ENCODE measurements at places on chromosomes 2 and 18.

- DNase-seq = no peak
These were observed 354.6 kb upstream of the SETBP1 start for GRCh38 chr18:44325903-44326635.

GRCh38 chr2:220419647-220420046, 792.2 kb downstream of the SLC4A3 start:
- DNase-seq = peak; percentile 5

DNA sequence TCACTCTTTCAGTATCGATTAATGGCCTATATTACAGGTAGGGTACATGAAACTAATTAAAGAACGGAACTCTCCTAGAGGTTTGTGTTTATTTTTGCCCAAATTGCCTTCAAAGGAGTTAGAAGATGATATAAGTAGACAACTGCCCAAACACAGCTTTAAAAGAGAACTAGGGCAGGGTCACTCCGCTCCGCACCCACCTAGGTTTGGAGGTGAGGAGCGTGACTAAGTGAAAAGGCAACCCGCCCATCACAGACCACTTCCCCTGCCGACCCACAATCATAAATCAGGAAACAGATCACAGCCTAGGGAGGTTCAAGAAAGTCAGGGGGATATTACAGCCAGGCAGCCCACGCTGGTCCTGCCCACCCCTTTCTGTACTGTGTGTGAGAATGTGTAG, 166.7 kb downstream of the C1D start:
- DNase-seq = no peak

DNA sequence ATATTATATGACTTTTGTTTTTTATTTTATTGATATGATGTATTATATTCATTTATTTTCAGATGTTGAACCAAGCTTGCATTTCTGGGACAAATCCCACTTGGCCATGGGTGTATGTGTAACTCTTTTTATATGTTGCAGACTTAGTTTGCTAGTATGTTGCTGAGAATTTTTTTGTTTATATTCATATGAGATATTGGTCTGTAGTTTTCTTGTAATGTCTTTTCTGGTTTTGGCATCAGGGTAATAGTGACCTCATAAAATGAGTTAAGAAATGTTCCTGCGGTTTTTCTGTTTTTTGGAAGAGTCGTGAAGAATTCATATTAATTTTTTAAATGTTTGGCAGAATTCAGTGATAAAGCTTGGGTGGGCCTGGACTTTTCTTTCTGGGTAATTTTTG, 88.7 kb downstream of the ASB1 start:
- no peak for DNase-seq

DNA sequence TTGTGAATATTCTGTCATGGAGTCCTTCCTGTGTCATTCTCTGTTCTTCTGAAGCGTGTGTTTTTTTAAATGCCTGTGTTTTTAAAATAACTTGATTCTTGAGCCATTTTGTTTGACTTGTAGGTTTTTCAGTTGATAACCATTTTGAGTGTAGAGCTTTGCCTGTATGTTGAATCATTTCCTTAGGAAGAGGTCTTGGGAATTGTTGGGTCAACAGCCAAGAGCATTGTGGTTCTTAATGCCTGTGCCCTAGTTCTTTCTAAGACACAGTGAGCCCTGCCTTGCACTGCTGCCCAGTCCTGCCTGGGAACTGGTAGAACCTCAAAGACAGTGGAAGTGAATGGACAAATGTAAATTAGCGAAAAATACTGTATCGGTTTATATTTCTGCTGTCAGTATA, 25.9 kb downstream of the RAB12 start:
- DNase-seq = no peak

DNA sequence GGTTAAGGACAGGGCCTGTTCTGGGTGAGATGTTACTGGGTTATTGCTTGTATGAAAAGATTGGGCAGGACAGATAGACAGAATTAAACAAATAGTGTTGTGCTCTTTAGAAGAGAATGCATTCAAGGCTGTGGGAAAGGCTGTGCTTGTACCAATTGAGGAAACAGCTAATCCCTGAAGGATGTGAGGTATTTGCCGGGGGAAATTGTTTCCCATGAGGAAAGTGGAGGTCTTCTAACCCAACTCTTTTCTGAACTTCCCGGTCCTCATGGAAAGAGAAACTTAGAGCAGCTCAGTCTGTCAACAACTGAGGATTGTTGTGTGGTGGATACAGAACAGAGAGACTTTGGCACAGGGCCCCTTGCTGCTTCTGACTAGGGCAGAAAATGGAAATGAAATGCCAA, 9.5 kb downstream of the SLC1A4 start:
- no peak for DNase-seq

GRCh38 chr2:208294482-208295024, 28.5 kb downstream of the PIKFYVE start:
- DNase-seq = no peak

GRCh38 chr2:67548317-67549201, 151.4 kb downstream of the ETAA1 start:
- DNase-seq = no peak

DNA sequence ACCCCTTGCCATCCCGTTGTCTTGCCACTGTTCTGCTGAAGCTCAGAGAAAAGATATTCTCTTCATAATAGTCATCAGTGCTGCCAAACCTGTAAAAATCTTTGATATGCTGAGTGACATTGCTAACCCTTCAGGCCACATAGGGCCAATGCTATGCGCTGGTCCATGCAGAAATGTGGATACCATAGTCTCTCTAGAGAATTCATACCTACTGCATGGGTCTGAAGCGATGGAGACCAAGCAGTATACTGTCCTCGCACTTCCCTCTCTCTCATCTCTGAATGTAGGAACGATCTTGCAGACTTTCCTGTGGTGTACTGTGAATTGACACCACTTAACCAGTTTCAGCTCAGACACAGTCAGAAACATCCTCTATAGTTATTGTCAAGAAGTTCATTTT, 17.9 kb upstream of the ANKRD44 start:
- no peak for DNase-seq

- DNase-seq = no peak
These were observed 78.5 kb upstream of the SNTG2 start for GRCh38 chr2:871926-872680.

DNA sequence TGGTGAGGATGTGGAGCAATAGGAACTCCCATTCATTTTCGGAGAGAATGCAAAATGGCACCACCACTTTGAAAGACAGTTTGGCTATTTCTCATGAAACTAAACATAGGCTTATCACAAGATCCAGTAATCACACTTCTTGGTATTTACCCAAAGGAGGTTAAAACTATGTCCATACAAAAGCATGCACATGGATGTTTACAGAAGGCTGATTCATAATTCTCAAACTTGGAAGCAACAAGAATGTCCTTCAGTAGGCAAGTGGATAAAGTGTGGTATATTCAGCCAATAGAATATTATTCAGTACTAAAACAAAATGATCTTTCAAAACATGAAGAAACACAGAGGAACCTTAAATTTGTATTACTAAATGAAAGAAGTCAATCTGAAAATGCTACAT, 440.6 kb downstream of the FBXO15 start:
- DNase-seq = no peak

DNA sequence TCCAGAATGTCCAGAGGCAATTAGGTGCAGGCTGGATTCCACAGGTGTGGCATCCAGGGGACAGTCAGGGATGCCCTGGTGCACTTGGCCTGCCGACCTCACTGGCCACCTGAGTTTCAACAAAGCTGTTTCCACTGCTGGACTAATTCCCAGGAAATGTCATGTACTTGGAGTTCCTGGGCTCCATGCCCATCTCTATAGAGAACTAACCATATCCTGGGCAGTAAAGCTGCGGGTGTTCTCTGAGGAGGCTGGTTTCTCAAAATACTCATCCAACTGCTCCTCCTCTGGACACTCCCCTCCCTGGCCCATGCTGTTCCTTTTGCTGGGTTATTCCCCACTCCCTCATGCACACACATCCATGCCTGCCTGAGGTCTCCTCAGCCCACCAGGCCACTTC, 161.9 kb upstream of the SKOR2 start:
- DNase-seq = no peak

DNA sequence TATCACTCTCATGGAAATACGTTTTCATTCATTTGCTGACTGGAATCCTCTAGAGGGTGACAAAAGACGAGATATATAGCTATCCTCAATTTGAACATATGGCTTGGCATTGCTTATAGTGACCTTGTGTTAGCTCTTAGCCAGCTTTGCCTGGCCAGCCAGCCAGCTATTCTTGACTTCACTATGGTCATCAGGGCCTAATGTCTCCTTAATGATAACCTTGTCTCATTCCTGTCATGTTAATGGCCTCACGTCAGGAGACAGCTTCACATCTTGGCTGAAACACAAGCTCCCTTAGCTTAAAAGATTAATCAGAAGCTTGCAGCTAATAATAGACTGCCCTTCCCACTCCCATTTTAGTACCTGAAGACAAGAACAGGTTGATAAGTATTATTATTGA, 1517.5 kb upstream of the PIK3C3 start:
- DNase-seq = no peak

DNA sequence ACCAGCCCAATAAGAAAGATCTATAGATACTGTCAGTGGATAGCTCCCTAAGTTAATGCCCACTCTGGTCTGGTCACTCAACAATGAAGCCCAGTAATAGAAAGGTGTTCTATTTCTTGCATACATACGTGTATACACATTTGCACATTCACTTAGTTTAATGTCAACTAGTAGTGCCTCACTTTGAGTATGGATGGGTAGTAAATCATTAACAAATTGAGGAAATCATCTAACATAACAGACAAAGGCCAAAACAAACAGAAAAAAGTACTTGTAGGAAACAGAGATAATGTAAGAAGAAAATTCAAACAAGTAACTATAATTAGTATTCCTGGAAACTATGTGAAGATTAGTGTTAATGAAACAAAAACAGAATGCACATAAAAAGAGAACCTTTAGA, 13.3 kb upstream of the CCDC195 start:
- DNase-seq = no peak

- no peak for DNase-seq
These were observed 1.5 kb downstream of the MMADHC start for GRCh38 chr2:149586063-149586462.

DNA sequence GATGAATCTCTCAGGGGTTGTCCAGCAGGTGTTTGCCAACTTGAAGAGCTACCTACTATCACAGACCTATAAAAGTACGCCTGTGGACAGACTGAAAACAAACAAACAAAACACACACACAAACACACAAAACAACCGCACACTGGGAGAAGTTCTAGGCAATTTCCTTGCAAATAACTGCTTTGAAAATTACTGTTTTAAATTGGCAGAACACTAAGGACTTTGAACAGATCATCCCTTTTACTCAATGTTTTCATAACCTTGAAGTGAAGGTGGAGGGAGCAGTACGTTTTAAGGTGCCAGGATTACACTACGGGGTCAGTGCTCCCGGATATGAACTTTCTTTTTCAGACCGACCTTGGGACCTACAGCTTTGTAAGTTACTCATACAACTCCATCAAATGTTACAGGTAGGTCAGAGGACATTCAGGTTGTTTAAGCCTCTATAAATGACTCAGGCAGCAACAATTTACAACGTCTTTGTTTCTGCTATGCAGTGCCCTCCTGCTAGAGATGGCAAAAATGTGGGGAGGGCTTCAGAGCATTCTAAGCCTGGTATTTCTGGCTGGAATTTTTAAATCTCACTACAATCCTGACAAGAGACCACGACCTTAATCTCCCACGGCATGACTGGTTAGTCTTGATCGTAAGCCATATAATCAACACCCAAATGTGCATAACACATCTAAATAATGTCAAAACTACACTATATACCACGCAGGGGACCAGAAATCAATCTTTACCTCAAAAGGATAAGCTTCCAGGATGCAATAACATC, 1.4 kb upstream of the SLC20A1 start:
- peak; percentile 47 for DNase-seq

DNA sequence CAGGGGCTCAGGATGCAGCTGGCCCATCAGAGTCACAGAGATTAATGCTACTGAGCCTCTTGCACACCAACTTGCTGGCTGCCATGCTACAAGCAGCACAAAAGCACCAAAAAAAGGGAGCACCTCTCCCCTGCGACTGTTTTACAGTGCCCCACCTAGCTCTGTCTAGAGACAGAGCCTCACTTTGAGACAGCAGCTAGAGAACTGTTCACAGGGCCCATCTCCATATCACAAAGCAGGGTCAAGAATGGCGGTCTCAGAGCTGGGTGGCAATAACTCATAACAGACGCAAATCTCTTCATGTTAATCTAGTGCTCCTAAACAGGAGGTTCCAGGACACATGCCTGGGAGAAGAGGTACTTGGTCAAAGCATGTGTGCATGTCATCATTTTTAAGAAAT, 953.0 kb downstream of the DCDC2C start:
- no peak for DNase-seq

- no peak for DNase-seq
These were observed 29.6 kb upstream of the SLC30A6 start for GRCh38 chr2:32136097-32136496.

- peak; percentile 8 for DNase-seq
These were observed 40.1 kb upstream of the GRB14 start for GRCh38 chr2:164661349-164661748.

GRCh38 chr18:63407734-63408133, 14.5 kb downstream of the VPS4B start:
- DNase-seq = no peak

DNA sequence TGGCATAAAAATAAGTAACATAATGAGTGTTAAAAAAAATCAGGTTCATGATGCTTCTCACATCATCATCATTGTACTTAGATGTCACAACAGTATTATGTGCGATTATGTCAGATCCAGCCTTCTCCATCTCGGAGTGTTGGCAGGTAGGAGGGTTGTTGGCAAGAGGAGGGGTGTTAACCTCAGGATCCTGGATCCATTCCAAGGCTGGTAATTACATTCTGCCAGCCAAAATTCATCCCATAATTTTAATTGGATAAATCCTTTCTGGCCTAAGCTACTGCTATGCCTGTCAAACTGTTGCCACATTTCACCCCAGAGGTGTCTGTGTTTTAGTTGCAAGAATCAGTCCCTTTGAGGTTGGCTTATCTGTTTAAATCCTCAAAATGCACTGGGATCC, 891 bp upstream of the FTCDNL1 start:
- DNase-seq = no peak

DNA sequence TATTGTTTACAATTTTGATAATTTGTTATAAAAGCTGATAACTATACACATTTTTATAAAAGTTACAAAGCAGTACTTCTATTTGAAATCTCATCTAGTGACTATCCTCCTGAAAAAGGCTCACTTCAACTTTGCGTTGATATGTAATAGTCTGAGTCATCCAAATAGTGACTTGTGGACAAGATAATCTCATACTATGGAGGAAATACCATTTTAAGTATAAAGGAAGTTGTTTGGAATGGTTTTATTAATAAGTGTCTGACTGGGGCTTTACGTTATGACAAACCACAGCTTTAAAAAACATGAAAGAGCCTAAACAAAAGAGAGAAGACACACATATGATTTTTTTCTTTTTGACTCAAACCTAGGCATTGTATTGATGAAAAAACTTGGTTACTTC, 272.3 kb upstream of the COL3A1 start:
- peak; percentile 22 for DNase-seq

Data from HTR-8/SVneo (cell line).